Central memory CD4-positive, alpha-beta T cell (primary cell): ENCODE measurements at places on chromosomes 6 and 20.

- DNase-seq: no peak
These were observed 69.5 kb downstream of the LYRM4 start for GRCh38 chr6:5191222-5191621.

DNA sequence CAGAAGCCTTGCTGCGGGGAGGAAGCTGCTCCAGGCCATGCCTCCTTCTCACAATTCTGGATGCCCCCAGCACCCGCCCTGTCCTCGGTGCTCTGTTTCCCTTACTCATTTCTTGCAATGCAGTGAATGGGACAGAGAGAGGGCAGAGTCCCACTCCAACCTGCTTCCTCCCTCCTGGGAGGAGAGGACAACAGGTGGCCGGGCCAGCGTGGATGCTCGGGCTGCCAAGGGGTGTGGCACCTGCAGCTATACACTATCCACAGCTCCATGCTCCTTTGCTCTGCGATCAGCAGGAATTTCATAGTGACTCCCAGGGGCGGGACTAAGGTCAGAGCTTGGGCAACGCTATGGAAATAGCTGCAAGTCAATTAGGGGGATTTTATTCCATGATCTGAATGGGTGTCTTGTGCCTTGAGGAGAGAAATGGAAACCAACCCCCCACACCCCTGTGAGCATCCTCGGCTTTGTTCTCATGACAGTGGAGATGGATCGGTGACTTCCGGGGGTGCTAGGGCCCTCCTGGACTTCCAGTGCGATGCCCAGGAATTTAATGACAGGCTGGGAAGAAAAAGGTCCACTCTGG is 192.5 kb downstream of the MYLK4 start:
- DNase-seq: no peak

DNA sequence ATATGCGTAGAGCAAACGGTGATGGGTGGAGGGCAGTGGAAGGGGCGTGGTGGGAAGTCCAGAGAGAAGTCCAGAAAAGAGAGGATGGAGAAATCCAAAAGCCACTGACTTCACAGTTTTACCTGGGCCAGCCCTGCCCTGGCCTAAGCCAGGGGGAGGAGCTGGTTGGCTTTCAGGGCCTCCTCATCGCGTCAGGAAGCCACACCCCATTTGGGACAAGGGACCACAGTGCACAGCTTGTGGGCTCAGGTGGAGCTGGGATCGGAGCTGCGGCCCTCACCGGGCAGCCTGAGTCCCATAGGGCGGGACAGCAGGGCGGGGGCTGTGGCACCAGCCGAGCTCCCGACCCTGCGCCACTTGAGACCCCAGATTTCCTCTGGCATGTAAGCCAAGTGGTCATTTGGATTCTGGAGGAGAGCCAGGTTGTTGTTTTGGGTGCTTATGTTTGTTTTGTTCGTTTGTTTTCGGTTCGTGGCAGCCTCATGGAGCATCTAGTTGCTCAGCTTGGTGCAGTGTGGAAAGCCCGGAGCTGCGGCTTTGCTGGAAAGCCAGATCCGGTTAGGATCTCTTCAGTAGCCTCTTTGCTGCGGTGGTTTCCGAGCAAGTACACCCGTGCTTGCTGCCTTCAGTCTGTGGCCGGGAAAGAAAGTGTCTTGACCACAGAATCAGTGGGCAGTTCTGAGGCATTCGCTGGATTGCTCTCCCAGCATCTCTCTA is 42.2 kb downstream of the RIOK1 start:
- DNase-seq: no peak

DNA sequence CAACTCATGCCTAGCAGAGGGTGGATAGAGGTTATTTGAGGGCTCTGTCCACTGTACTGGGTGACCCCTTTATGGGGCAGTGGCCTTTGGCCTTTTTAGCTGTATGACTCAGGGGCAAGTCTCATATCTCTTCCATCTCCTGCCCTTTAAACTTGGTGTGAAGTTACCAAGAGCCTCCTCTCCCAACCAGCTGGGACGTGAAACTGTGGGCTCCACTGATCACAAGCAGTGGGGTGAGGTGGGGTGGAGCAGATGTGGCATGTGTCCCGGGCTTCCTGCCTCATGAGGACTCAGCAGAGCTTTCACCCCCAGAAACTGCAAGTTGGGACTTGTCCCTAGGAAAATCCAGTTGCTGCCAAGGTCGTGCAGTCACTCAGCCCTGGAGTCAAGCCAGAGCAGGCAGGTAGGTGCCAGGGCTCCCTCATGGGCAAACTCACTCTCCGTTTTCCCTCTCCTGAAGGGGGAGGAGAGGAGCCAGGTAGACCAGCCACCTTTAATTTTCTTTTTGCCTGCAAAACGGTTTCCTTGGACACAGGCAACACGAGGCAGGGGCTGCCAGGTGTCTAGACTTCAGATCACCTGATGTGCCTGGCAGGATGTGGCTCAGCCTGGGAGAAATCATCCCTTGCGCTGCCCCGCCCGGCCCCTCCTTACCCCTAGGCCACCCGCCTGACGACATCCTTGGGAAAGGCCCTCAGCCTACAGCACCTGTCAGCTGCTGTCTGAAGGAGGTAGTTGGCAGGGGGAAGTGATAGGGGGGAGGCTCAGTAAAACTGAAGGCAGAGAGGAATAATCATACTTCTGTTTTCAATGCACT is 4.0 kb downstream of the CDKN1A start:
- DNase-seq: peak; percentile 90

DNA sequence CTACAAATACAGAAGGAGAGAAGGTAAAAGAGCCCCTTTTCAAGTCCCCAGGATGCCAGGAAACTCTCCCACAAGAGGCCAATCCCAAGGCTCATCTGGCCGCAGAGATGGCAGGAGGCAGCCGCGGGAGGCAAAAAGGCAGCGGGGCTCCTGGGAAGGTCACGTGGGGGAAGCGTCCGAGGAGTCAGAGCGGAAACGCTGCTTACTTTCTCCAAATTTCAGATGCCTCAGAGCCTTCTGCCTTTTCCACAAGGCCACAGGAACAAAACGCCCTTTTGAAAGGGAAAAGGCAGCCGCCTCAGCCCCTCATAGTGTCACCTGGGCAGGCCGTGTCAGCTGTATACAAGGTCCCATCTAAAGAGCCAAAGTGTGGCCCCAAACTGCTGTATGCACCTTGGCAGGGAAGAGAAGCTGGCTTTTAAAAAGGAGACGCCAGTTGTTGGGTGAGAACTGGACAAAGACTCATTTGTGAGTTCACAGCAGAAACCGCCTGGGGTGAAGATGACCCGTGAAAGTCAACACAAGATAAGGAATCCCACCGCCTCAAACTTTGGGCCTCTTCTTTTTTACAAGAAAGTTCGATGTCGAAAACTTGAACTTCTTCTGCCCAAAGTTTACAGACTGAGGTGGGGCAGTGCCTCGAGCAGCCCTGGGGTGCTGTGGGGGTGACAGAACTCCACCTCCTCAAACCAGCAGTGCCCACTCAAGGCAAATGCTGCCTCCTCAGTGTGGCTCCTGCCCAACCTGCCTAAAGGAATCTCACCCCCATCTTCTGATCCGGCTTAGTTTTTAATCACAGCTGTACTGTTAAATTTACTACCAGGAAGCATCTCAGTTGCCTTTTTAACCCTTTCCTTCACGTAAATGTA is 45.4 kb downstream of the EZR start:
- DNase-seq: no peak

- no peak for DNase-seq
These were observed 34.5 kb downstream of the SYTL3 start for GRCh38 chr6:158684311-158684710.

- DNase-seq: no peak
These were observed 65.0 kb upstream of the TOX2 start for GRCh38 chr20:43849496-43850186.

- DNase-seq: no peak
These were observed 1.7 kb downstream of the NR2E1 start for GRCh38 chr6:108167449-108168089.

- DNase-seq: no peak
These were observed 62.8 kb upstream of the FOXO3 start for GRCh38 chr6:108497883-108498282.

GRCh38 chr6:7621761-7622160 is 31.8 kb downstream of the SNRNP48 start:
- DNase-seq: no peak

DNA sequence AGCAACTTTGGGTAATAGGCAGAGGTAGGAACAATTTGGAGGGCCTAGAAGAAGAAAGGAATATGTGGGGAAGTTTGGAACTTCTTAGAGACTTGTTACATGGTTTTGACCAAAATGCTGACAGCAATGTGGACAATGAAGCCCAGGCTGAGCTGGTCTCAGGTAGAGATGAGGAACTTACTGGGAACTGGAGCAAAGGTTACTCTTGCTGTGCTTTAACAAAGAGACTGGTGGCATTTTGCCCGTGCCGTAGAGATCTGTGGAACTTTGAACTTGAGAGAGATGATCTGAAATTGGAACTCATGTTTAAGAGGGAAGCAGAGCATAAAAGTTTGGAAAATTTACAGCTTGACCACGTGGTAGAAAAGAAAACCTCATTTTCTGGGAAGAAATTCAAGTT is 28.3 kb upstream of the TMEM200A start:
- DNase-seq: no peak

GRCh38 chr6:37867756-37868446 is 48.4 kb downstream of the ZFAND3 start:
- DNase-seq: no peak

GRCh38 chr20:58523072-58523970 is 8.1 kb upstream of the APCDD1L start:
- DNase-seq: no peak

GRCh38 chr20:41029150-41029901 is 704 bp downstream of the TOP1 start:
- peak; percentile 30 for DNase-seq

DNA sequence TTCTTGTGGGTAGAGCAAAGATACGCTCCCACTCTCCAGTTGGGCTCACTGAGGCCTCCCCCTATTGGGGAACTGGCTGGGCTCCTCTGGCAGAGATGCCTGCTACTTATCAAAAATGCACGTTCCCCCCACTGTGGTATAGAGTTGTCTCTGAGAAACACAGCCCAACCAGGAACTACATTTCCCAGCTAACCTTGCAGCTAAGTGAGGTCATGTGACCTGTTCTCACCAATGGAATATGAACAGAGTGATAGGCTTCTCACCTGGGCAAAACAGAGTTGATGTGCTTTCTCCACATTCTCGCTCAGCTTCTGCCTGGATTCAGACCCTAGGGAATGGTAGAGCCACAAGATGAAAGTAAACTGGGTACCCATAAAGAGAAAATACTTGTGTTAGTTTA is 49.1 kb upstream of the PTPRT start:
- no peak for DNase-seq

DNA sequence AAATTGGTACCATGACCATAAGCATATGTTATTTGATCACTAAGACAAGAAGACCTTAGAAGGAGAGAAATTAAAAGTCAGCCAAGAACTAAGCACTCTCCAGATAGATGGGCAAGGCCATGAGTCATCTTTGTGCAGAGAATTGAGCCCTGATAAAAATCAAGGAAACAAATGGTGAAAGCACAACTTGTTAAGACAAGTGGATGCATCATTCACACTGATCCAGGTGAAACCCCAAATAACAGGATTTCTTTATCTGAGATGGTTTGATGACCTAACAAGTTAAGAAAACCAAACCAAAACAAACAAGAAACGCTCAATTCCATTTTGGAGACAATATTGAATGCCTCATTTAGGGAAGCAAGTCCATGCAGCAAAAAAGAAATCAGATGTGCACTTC is 121.6 kb downstream of the ADAT2 start:
- DNase-seq: no peak

DNA sequence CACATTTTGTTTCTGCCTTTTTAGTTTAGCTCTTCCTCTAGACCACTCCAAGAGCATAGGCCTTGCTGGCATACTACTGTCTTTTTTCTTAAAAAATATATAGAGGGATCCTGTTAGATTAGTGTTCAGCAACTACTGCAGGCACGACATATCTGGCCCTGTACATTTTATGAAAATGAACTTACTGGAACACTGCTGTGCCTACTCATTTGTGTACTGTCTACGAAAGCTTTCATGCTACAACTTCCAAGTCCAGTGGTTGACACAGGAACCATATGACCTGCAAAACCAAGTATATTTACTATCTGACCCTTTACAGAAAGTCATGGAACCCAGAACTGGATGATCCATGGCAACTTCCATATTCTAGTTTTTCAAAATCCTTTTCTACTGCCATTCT is 66.6 kb upstream of the SPTLC3 start:
- no peak for DNase-seq

- no peak for DNase-seq
These were observed 21.3 kb upstream of the UTRN start for GRCh38 chr6:144263786-144264185.

DNA sequence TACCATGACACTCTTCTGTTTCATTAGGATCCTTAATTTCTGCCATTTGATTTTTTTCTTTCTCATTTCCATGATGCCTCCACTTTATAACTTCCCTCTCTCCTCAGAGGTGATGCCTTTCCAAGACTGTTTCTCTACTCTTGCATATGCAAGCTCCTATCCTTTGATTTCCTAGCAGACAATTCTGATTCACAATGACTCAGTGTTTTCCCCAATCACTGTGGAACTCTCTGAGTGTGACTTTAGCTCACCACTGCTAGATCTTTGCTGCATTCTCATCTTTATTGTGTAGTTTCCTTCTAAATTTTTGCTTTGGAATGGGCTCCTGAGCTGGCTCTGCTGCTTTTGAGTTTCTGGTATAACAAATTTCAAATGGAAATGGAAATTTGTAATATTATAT is 184.9 kb downstream of the TINAG start:
- DNase-seq: no peak

- DNase-seq: no peak
These were observed 250.3 kb downstream of the TTLL2 start for GRCh38 chr6:167575158-167575696.

DNA sequence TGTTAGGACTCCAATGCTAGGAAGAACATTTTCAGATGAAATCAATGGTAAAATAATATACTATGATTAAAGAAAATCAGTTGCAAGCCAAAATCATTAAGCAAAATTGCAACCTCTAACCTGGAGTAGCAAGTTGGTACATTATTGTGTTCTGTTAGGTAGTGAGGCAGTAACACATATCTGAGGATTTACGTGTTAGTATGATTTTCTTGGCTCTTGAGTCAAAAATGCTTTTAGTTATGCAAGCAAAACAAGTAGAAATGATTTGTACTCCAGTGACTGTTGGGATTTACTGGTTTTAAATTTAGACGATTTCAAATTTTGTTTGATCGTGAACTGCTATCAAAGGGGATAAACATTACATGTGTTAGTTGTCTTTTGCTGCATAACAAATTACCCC is 293.0 kb upstream of the BTBD3 start:
- DNase-seq: no peak

GRCh38 chr20:41623625-41624375 is 5.6 kb upstream of the CHD6 start:
- DNase-seq: no peak
